ENCODE measurements at places on chromosomes 16 and 17.

- peak; percentile 38 for DNase-seq
Observed at GRCh38 chr16:46859719-46860152, 24.4 kb upstream of the GPT2 start.

DNA sequence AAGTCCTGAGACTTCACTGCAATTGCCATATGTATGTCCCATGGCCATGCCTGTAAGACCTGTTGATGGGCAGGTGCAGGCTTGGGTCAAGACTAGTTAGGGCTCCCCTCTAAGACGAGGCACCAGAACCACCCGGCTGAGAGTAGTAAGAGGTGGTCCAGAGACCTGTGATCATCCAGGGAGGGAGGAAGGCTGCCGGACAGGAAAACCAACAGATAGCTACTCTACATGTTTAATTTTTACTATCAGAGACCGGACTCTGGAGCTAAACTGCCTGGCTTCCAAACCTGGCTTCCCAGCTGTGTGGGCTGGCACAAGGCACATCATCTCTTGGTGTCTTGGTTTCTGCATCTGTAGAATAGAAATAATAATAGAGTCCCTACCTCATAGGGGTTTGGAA is 73.0 kb downstream of the ERCC4 start:
- no peak for DNase-seq

DNA sequence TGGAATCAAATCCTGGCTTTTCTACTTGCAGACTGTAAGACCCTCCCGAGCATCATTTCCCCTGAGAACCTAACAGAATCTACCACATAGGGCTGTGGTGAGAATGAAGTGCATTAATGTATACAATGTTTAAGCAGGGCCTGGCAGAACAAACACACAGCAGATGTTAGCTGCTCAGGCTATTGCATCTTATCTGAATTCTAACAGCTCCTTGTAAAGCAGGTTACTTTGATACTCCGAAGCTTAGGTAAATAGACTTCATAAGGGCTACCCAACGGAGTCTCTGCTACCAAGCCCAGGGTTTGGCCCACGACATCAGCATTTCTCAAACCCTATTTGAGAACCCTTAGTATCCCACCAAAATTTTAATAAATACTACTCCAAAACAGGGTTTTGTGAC is 24.4 kb upstream of the NOS2 start:
- DNase-seq = no peak

DNA sequence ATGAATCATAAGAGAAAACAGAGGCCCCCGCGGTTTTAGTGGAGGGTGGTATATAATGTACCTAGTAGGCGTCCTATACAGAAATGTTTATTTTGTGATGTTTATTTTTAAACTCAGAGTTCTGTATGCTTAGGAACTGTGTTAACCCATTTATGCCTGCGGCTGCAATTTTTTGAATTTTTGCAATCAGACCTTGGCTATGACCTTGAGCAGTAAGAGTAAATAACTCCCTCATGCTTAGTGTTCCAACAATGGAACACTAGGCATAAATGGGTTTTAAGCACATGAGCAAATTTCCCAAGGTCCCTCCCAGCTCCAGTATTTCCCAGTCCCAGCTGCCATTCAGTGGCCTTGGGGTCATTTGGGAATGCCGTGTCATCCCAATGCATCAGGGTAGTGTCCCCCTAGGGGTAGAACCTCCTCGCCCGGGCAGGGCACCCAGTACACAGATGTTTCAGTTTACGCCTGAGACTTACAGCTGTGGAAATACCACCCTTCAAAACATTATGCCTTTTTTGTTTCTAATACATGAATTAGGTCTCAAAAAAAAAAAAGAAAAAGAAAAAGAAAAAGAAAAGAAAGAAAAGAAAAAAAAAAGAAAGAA is 605.8 kb upstream of the CDH11 start:
- no peak for DNase-seq

- DNase-seq = no peak
Observed at GRCh38 chr17:62650587-62650986, 23.1 kb downstream of the MRC2 start.
